ENCODE measurements at places on chromosomes 6 and 20.

DNA sequence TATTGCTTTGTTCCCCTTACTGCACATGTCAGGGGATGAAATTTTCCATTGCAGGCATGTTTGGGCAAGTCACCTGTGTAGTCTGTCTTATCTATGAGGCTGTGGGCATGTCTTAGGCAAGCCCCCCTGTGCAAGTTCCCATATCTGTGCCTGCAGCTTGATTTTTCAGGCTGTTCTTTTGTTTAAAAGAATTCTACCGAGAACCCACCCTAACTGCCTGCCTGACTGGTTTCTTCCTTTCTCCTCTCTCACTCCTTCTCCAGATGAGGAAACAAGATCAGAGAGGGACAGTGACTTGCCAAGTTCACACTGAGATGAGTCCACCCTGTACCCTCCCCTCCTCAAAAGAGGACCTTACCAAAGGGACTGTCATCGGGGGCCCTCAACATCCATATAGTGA is 11.0 kb downstream of the TREML2 start:
- no peak for DNase-seq

DNA sequence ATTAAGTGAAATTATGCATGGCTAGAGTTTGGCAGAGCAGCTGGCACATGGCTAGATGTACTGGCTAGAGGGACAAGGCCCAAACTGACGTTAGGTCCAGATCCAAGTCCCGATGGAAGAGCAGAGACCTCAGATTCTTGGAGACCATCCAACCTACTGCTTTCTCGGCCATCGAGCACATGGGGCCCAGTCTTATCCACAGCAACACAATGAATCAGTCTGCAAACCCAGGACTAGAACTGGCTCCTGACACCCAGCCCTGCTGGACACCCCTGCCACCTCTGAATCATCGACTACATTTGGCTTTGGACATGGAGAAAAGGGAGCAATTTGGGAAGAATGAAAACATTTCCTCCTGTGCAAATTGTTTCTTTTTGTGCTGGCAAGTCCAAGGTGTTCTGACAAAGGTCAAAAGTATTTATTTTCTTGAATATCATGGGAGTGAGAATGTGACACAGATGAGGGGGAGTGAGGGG is 23.9 kb upstream of the YWHAB start:
- DNase-seq, result peak; percentile 56

- no peak for DNase-seq
Measured at GRCh38 chr20:17664025-17664633, 17.9 kb downstream of the RRBP1 start.

DNA sequence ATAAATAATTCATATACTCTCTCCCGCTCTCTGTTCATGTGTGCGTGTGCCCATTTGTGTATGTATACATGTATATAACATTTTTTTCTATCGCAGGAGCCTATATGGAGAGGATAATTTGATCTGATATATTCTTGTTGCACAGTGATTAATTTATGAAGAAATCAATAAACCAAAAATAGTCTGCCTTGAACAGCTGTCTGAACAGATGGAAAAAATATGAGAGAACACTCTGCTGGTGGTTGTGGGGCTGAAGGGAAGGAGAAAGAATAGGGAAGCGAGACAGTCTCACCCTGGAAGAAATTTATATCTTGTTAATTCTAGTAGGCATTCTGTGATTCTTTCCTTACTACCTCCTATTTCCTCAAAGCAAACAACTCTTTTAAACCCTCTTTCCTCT is 96.6 kb upstream of the B3GAT2 start:
- no peak for DNase-seq

DNA sequence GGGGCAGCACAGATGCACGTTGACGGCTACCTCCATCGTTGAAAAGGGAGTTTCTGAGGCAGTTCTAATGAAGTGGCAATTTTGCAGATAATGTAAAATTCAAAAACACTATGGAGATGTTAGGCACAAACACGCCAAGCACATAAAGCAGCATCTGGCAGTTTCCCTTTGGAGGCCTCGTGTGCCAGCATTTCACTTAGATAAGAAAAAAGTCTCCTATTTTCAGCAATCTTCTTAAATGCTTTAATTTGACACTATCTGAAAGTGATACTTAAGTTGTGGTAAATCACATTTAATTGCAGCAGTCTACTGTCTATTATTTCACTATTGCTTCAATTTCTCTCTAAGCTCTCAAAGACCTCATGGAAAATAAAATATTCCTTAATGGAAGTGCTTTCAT is 125.3 kb upstream of the PROKR2 start:
- DNase-seq, result no peak

- no peak for DNase-seq
Measured at GRCh38 chr20:19465536-19465935, 253.1 kb downstream of the SLC24A3 start.

DNA sequence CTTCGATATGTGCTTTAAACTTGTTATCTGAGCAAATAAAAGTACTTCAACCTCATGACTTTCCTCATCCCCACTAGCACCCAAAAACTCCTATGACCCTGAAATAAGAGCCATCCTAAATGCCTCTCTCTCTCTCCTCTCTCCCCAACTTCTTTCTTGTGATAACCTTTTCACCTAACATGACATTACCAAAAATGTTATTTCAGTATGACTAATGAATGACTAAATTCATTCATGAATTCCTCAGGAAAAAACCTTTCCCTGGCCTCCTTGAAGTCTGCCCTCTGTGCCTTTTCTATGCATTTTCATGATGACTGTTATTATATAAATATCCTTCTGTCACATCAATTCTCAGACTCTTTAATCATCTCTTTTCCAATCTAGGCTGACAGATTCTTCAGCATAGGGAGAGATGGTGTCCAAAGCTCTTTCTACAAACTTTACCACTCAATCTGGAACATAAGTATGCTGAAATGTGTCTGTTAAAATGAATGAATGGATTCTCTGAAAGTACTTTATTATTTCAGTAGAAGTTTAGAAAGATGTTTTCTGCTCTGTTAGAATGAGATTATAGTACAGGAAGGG is 114.3 kb upstream of the GGTLC1 start:
- no peak for DNase-seq

DNA sequence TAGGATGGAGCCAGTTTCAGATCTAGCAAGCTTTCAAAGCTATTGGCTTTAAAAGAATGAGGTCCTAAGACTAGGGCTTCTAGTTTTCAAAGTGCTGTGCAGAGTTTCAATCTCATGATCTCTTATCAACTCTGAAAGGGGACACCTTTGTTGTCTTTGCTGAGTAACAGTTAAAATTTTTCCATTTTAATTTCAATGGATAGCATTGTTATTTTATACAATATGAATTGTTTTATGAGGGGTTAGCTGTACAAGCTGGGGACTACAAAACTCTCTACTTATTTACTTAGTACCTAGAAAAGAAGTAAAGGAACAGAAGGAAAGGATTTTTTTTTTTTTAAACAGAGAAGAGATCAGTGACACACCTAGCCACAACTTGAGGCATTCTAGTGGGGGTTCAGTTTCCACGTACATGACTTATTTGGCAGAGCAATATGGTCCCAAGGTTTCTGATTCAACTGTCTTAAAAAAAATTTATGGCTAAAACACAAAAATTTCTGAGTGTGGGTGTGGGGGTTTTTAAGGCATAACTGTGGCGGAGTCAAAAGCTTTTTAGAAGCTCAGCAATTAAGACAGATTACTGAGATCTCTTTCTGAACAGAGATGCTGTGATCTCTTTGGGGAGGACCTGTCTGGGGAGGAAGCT is 46.1 kb upstream of the JAG1 start:
- DNase-seq, result no peak

- no peak for DNase-seq
Measured at GRCh38 chr6:11404081-11404480, 133.5 kb upstream of the TMEM170B start.

DNA sequence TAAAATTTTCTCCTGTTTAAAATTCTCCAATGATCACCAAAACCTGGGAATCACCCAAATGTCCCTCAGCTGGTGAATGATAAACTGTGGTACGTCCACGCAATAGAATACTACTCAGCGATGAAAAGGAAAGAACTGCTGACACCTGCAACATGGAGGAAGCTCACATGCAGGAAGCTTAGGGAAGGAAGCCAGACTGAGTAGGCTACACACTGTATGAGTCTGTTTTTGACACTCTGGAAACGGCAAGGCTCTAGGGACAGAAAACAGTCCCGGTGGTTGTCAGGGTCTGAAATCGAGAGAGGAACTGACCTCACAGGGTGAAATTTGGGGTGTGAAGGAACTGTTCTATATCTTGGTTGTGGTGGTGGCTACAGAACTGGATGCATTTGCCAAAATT is 25.2 kb upstream of the TLDC2 start:
- no peak for DNase-seq

GRCh38 chr20:63653974-63654668 is 897 bp upstream of the STMN3 start:
- DNase-seq, result no peak

DNA sequence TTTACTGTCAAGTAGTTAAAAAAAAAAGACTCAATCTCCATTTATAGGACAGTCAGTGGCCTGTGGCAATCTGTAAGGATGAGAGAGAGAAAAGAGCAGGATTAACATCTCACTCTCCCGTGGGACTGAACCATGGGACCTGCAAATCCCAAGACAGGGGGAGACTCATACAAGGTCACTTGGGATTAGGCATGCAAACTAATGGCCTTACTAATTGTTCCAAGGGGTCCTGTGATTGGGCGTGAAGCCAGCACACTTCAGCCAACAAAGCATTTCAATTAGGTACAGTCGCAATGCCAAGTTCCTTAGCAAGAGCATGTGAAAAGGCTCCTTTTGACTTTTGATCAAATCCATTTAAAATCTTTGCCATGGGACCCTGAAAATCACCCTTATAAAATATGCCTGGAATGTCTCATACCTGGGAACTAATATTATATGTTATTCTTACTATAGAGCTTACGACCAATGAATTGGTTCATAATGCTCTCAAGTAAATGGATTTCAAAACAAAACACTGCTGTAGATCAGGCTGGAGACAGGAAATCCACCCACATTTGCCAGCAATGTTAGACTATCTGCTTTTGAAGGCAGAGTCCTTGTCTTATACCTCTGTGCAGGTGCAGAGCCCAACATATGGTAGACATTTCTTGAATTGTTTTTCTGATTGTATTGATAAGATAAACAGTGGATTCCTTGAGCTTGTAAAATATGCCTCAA is 412.5 kb downstream of the GJA1 start:
- DNase-seq, result no peak

DNA sequence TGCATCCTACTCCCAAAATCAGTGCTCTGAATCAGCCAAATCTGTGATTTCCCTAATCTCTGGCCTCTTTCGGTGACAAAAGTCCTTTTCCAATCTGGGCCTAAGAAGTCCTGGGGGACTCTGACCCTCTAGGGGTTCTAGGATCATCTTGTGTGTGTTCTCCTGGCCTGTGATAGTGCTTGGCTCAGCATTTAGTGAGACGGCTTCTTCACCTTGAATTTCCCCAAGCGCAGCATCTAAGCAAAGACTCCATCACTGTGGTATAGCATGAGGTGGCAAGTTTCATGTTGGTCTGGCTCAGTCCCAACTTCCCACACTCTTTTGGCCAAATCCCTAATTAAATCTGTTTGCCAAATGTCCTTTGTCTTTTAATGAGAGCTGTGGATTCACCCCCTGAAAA is 12.1 kb upstream of the IL17A start:
- DNase-seq, result no peak

DNA sequence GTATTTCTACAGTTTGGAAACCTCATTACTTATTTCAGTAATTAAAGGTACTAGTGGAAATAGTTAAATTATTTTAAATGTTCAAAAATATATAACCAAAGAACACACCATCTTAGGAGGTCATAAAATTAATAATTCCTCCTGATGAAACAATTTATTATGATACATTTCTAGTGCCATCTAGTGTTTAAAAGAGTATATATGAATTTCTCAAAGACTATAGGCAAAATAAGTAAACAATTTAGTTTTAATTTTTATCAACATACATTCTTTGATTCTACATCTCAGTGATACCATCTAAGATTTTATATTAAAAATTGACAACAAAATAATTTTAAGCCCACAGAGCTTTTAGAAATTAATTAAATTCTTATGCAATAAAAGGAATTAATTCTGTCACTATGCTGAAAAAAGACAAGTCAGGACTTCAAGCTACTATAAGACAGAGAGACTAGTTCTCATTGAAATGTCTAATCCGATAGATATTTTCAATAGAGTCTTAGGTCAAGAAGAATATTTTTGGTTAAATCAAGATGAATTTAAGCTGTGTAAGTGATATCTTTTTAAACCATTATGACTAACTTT is 107.8 kb upstream of the RNF217 start:
- DNase-seq, result peak; percentile 43

DNA sequence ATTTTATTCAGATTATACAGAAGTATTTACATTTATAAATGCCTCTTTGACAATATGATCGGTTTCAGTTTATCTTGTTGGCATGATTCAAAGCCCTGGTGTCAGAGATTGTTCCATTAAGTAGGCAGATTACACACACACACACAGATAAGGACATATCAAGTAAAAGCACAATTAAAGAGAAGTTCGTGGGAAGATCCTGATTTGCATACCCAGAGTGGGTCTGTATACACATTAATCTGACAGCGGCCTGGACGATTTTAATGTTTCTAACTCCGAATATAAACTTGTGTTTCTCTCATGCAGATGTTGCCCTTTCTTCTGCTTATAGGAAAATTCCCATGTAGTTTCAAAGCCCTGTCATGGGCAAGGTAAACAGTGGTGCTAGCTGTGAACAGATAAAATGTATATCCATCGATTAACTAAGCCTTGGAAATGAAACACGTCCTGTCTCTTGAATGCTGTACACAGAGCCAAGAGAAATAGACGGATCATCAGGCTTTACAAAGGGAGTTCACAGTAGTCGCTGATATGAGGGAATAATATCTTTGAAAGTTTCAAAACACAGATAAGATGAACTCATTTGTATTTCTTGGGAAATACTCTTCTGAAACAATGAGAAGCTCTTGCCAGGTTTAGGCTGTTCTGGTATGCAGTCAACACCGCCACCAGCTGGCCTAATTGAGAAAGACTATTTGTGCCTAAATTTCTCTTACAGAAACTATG is 108.2 kb upstream of the GMDS start:
- DNase-seq, result peak; percentile 55

- DNase-seq, result no peak
Measured at GRCh38 chr6:89965441-89966227, 71.4 kb downstream of the GJA10 start.

DNA sequence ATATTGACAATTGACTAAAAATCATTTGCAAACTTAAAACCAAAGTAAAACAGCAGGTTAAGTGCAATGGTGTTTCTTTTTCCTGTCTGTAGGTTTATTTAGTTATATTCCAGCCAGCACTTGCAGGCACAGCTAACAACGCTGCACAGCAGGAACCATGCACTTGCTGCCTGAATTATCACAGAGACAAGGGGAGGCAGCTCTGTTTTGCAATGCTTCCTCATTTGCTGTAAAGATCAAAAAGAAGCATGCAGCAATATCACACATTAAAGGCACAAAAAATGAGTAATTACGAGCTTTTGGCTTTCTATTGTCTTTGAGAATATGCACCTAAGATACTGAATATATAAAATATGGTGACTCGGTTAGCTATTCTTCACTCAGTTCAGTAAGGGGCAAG is 241.9 kb downstream of the EPHA7 start:
- DNase-seq, result no peak

All from HCEC 1CT (cell line).